Fibroblast of skin of scalp (primary cell): ENCODE measurements at places on chromosomes 5 and 9.

- no peak for DNase-seq
Observed at GRCh38 chr9:131275332-131276093, 797 bp downstream of the FAM78A start.

GRCh38 chr5:176573564-176574296 lies 24.6 kb downstream of the CDHR2 start:
- DNase-seq, result peak; percentile 47

GRCh38 chr9:106287731-106288130 lies 575.2 kb upstream of the ZNF462 start:
- no peak for DNase-seq

DNA sequence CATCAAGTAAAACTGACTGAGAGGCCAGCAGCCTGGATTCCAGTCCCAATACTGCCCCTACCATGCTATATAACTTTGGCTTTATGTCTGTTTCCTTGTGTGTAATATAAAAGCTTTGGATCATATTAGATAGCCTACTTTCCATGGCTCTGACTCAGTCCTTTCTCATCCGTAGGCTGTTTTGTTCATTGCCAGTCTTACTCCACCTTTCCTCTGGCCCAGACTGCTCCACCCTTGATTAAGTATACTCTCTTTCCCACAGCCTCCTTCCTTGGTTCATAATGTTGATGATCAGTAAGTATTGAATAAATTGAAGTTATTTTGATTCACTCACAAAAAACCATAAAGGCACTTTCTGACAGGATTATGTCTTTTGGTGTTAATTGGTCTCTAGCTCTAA lies 1.5 kb upstream of the MRPS30 start:
- DNase-seq, result no peak

GRCh38 chr9:33649463-33649862 lies 125.4 kb downstream of the ANKRD18B start:
- no peak for DNase-seq

GRCh38 chr5:129392681-129393080 lies 67.4 kb upstream of the ADAMTS19 start:
- peak; percentile 19 for DNase-seq
